Activated T-cell treated with anti-CD3 and anti-CD28 coated beads, Interleukin-2, amount 50 U/mL, for 72 hours (primary cell): ENCODE measurements at places on chromosomes 7 and 10. TPM values are rescaled to one million over a fixed set of nuclear protein-coding genes. Genes with fewer than 3 reads are reported as not detected.

GRCh38 chr10:132306864-132307751 is 642 bp downstream of the STK32C start:
- peaks cover 19% of the 10 kb centered on the region for H3K4me1 ChIP-seq
- H3K27me3 ChIP-seq: peaks cover 4% of the 10 kb centered on the region
- H3K36me3 ChIP-seq: no peaks in the 10 kb centered on the region
- H3K4me3 ChIP-seq: peak overlapping the region; percentile 95

GRCh38 chr10:78578929-78579328 is 489.8 kb upstream of the ZMIZ1 start:
- H3K4me3 ChIP-seq: peak overlapping the region; percentile 5
- peak; percentile 76 for DNase-seq
- H3K27me3 ChIP-seq: no peaks in the 10 kb centered on the region
- no peaks in the 10 kb centered on the region for H3K36me3 ChIP-seq
- peak overlapping the region; percentile 36 for H3K27ac ChIP-seq

The AGAP6 gene
- total RNA-seq: 21.9 TPM

DNA sequence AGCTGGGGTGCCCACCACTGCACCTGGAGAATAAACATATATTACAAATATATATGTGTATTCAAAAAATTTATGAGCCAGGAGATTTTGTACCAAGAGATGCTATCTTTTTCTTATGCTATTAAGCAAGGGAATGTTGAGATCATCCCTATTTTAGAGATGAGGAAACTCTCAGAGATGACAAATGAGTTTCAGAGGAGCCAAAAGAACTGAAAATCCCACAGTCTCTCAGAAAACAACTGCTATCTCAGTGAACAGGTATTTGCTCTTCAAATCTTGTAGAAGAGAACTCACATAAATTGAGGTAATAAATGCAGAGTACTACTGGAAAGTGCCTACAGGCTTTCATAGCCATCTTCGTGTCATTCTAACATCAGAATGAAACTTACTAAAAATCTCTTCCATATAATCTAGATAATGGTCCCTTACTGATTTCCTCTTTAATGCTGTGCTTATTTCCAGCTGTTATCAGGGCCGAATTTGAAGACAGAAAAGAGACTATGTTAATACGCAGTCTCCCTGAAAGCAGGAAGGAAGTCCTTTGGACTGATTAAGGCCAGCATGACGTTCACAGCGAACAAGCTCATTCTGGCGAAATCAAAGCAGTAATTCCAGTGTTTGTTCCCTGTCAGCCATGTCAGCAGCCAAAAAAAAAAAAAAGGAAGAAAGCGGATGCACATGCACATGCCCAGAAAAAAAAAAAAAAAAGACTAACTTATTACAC is 29.4 kb upstream of the ANAPC16 start:
- H3K4me1 ChIP-seq: peaks cover 8% of the 10 kb centered on the region
- H3K4me3 ChIP-seq: peak overlapping the region; percentile 19
- DNase-seq: no peak
- H3K36me3 ChIP-seq: peaks cover 11% of the 10 kb centered on the region
- H3K27ac ChIP-seq: no peak overlapping the region

- peaks cover 6% of the 10 kb centered on the region for H3K27me3 ChIP-seq
- no peak overlapping the region for H3K4me3 ChIP-seq
- no peak overlapping the region for H3K27ac ChIP-seq
Observed at GRCh38 chr7:139844779-139845442, 15.8 kb downstream of the TBXAS1 start.
